Kidney capillary endothelial cell (primary cell): ENCODE measurements at places on chromosomes 5 and 9.
A peak's percentile ranks its signal among the peaks of the same experiment; 100 is the strongest.

GRCh38 chr5:35195472-35195852 is 34.8 kb downstream of the PRLR start:
- DNase-seq, result no peak

DNA sequence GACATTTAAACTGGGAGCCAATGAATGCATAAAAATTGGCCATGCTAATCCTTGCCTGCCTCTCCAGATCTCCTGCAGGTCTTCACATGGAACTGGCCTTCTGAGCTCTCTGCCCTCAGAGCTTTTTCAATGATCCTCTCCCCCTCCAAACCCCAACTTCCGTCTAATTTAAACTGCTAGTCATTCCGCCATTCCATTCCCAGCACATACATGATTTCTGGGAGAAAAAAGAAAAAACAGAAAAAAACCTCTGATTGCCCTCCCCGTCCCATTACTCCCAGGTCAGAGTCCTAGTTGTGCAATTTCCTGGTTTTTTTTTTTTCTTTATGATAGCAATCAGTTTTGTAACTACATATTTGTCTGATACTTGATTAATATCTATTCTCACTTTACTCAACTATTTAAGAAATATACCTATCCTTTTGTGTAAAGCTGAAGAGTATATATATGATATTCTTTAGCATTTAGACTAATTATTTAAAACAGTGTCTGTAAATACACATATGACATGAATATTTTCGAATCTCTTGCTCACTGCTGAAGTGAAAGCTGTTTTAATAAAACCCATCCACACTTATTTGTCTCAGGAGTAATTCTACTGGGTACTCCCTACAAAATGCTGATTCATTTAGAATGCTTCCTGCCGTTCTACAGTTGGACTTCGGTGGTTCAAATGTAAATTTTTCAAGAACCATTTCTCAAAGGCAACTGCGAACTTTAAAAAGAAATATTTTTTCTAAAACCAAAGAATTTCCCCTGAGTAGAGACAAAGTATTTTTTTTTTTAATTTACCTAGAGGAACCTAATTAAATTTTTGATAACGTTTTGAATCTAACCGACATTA is 1.6 kb downstream of the HINT1 start:
- DNase-seq, result peak; percentile 51

- DNase-seq, result no peak
Measured at GRCh38 chr9:94445863-94446262, 109.0 kb upstream of the PCAT7 start.

- peak; percentile 39 for DNase-seq
Measured at GRCh38 chr5:115069087-115069968, 100.4 kb downstream of the TRIM36 start.

DNA sequence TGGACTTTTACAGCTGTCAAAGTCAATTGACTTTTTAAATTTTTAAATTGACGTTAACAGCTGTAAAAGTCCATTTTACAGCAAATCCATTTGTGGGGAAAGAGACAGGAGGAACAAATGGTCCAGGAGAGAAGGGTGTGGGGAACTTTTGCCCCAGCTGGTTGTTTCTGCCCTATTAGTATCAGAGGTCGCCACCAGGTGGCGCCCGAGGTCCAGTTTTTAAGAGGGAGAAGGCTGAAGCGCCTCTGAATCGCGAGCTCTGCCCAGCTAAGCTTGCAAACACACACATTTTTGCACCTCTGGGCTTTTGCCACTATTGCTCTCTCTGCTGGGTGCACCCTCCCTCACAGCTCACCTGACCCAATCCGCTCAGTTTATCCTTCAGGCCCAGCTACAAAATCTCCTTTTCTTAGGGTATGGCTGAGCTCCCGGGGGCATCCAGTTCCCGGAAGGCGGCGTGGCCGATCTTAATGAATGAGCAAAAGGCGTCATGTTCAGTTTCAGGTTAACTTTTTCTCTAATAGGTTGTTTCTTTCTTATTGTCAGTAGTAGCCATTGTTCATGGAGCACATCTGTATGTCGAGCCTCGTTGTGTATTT is 6.3 kb upstream of the TTLL11 start:
- DNase-seq, result peak; percentile 48

DNA sequence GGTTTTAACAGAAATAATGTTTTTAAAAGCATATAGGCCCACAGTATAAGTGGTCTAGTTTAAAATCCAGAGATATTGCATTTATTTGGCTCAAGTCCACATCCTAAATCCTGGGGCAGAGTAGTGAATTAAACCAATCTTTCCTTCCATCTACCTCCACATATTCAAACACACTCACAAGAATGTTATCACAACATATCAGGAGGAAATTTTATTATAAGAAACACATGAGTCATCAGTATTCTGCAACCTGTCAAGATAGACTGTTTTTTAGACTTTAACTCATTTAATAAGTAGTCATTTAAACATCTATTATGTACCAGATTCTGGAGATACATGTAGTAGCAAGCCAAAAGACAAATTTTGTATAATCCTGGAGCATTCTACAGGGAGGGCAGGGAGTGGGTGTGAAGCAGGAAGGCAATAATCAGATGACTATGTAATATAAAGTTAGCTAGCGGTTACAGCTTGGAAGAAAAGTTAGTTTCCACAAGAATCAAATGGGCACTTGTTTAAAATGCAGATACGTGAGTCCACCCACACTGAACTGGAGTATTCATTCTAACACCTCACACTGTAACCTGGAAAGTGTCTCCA is 187.3 kb upstream of the PIK3R1 start:
- DNase-seq, result no peak

DNA sequence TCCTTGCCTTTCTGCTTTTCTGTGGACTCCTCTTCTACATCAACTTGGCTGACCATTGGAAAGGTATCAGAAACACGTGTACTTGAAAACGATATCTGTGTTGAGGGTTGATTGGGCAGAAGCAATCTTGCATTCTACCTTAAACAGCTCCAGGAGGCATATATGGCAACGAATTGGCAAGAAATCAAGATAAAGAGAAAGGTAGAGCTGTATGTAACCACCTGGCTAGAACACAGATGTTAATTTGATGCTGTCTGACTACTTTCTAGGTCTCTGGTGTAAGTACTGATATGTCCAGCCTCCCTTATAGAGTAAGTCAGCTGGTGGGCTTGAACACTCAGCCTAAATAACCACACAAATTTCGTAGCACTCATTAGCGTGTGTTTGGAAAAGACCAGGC is 1.3 kb downstream of the MAN1B1 start:
- no peak for DNase-seq

DNA sequence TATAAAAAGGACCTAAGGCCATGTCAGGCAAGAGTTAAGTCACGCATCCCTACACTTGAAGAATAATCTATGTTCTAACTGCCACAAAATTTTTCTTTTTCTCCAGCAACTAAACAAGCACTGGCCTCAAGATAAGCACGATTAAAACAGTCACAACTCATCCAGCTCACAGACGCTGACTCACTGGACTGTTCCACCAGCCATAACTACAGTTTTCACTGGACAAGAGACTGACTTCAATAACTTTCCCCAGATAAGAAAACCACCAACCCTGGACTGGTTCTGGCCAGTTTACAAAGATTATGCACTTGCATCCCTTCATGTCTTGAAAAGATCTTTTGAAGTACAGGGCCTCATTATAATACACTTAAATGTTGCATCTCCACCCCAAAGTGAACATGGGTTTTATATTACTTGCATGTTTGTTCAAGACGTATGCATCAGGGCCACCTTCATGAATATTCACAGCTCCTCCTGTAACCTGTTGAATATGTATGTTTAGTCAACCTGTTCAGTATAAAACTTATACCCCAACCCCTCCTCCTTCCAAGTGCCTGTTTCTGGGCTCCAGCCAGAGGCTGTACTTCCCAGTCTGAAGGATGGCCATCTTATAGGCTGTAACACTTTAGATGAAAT is 129.3 kb upstream of the EPB41L4A start:
- DNase-seq, result peak; percentile 6

DNA sequence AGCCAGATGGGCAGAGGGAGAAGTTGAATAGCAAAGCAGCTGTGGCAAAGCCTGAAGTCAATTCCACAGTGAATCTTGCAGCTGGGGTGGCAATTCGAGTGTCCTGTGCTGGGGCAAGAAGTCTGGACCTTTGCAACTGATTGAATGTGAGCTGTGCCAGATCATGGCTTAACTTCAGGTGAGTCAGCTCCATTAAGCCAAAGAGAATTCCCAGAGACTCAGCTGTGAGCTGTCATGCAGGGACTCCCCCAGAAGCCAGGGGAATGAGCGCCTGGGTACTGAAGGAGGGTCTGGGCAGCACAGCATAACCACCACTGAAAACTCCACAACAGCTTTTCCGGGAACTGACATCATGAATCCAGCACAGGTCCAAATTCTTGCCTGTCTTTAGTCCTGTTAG is 153.5 kb upstream of the TRPC7 start:
- no peak for DNase-seq

DNA sequence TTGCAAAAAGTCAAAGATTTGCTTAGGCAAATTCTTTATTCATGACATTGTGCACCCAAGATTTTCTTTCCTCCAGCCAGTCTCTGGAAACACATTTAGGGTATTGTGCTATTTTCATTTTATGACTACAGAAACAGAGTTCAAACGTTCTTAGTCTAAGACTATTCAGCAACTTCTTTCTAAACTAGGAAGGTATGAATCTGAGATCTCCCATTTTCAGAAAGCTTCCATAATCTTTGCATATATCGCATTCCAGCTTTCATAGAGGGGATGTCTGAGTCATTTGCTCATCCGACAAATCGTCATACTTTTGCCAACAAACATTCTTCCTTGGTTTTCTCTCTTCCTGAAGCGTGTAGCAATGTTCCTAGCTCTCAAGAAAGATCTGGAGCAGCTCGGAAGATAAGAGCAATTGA is 1.6 kb upstream of the PAPPA start:
- DNase-seq, result peak; percentile 60

GRCh38 chr5:121500310-121500709 is 351.4 kb upstream of the FTMT start:
- no peak for DNase-seq

DNA sequence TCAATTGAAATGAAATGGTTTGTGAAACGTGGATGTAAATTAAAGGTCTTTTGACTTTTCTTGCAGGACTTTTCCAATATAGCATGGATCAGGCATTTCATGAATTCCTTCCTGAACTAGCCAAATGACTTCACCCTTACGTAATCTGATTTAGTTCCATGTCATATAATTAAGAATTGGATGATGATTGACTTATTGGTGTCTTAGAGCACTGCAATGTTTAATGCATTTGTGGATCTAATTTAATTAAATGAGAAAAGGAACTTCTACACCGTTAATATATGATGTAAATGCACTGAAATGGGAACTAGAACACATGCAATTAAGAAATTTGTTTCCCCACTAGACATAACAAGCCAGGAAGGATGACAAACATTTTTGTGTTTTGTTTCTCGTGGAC is 228.8 kb downstream of the FBXL7 start:
- DNase-seq, result no peak

GRCh38 chr9:101477214-101477613 is 41.6 kb upstream of the ALDOB start:
- DNase-seq, result no peak

DNA sequence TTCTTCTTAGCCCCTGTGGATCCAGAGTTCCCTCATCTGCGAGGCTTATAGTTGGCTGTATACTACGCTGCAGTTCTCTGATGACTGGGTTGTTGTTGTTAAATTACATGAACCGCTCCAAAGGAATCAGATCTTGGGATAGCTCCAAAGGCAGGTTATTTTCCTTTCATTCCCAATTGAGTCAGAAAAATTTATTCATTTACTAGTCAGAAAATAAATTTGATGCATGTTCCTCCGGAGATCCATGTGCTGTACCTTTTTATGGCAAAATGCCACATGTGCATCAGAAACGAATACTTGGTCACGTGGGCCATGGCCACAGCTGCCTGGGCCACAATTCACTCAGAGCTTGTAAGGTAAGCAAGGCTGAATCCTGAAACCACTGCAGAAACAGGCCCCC is 304.0 kb downstream of the NR2F1-AS1 start:
- DNase-seq, result no peak

- no peak for DNase-seq
Measured at GRCh38 chr9:132201139-132201538, 39.3 kb downstream of the NTNG2 start.

- peak; percentile 11 for DNase-seq
Measured at GRCh38 chr5:108093186-108093585, 288.7 kb downstream of the FBXL17 start.

DNA sequence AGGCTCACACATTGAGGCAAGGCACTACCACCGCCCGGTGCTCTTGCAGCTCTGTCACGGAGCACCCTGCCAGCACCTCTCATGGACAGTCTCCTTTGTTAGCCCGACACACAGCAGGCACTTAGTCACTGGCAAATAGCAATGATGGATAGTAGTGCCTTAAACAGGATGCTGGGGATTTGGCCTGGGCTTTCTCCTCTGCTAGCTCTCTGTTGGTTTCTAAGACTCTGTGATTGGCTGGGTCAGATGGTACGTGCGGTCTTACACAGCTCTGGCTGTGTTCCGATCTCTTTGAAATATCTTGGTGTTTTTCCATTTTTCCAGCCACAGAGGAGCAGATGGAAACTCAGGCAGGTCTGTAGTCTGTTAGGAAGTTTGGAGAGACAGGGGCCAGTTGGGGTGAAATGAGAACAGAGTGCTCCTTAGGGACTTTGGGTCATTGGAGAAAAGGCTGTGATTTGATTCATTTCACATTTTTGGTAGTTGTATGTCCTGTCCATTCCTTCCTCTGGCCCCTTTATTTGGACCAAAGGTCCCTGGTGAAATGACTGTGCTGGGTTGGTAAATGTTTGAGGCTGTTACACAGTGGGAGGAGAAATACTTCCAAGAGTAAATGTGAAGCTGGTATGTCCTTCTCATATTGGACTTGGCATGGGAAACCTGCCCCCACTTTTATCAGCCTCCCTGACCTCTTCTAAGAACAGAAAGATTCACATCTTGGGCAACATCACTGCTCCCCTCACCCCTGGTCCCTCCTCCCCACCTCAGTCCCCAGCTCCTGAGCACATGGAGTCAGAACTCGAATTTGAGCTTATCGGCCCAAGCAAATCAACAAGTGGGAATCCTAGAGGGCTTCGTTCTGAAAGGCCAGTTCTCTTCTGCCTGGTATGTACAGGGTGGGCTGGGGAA is 3.4 kb downstream of the SMIM3 start:
- no peak for DNase-seq
